ENCODE measurements at places on chromosomes 2 and 18.

DNA sequence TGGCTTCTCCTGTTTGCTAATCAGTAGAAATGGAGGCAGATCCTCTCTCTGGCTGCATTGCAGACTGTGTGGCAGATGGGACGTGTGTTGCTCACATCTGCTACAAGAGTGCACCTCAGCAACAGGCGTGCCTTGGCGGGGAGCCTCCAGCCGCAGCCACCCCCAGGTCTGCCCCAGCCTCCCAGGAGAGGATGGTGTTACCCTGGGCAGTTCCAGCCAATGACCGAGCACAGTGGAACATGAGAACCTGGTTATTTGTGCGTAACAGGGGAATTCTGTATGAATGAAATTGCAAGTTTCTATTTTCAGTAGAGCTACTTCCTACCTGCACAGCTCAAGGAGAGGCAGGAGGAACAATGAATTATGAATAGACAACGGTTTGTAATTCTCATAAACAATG, 130.6 kb upstream of the CBLN2 start:
- peak; percentile 18 for DNase-seq

- DNase-seq: no peak
Measured at GRCh38 chr2:167908786-167909185, 338.6 kb downstream of the STK39 start.

GRCh38 chr18:55920063-55920462, 332.1 kb upstream of the TCF4 start:
- no peak for DNase-seq

- no peak for DNase-seq
Measured at GRCh38 chr2:191150600-191151330, at the start of gene STAT4. Gene STAT4 (minus strand): TSS chr2:191150994. CDS start chr2:191148203, 2,791 bp downstream.

DNA sequence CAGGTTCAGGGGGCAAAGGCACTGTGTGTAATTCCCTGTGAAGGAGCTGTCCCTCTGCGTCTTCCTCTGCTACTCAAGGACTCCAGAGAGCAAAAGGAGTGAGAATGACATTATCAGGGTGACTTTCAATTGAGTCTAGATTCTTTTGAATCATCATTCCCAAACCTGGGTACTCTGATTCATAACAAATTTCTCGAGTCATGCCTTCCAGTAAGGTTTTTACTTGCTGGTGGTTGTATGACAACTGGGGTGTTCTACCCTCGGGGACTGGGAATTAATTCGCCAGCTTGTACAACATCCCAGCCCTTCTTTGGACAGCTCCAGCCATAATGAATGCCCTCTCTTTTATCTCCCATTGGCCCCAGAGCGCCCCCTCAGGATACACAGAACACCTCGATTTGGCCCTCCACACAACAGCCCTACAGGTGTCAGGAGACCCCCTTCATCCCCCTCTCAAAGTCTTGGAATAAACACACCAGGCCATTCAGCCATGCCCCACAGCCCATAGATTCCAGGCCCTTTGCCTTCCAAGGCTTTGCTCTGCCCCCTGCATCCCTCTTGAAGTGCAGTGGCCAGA, 254.5 kb downstream of the KLHL29 start:
- no peak for DNase-seq

- no peak for DNase-seq
Measured at GRCh38 chr2:237482485-237482884, 4.6 kb upstream of the MLPH start.

- DNase-seq: no peak
Measured at GRCh38 chr2:159584796-159585195, 31.6 kb downstream of the BAZ2B start.

- DNase-seq: no peak
Measured at GRCh38 chr2:130977461-130978050, 115.7 kb downstream of the FAM168B start.

DNA sequence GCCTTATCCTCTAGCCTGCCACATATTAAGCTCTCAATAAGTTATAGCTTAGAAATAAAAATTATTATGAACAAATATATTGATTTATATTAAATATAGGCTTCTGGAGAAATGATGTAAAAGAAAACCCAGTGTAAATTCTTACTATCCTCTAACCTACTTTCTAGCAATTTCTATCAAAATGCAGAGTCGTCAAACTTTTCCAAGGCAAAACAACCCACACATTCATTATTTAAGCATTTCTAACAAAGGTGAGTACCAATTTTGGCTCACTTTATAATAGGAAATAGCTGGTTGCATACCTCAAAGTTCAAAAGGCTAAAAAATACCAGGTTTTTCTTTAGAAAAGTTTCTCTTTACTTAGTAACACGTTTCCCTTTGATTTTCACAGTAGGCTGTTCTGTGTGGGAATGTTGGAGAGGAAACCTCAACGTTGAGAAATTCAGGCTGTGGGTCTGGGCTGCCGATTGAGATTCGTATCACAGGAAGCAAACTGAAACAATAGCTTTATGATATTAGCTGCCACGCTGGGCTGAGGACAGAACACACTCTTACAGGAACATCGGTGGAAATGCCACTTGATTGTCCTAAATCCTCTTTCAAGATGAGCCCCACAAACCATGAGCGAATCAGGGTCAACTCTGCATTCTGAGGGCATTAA, 53.0 kb downstream of the EPAS1 start:
- DNase-seq: no peak

GRCh38 chr2:205775097-205775877, 93.0 kb downstream of the NRP2 start:
- no peak for DNase-seq

DNA sequence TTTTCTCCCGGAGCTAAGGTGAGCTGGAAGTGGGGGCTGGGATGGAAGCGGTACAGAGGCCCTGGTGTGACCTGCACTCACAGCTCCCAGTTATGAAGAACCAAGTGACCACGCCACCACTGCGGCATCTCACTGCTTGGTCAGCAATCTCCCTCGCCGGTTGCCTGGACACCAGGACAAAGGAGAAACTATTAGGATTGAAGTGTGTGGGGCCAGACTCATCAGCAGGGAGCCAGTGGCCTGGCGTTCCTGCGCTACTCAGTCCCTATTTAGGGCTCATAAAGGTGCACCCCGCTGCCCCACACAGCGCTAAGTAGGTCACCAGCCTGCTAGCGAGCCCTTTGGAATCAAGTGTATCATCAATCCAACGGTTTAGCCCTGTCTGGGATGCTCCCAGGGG, 82.9 kb downstream of the ZCCHC2 start:
- DNase-seq: no peak

- DNase-seq: no peak
Measured at GRCh38 chr2:161045726-161046125, 114.5 kb upstream of the TANK start.

DNA sequence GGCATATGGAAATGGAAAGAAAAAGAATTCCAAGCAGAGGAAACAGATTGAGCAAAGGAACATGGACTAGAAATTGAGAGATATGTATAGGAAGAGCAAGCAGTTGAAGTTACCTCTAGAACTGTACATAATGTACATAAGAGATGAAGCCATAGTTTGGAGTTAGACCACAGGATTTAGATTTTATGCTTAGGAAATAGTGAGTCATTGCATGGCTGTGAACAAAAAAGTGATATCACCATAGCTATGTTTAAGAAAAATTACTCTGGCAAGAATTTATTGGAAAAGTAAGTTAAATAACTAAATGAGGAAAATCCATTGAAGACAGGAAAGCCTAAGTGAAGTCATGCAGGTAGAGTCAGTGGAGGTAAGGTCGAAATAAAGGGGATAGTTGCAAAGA, 99.4 kb upstream of the GALNT5 start:
- DNase-seq: no peak

DNA sequence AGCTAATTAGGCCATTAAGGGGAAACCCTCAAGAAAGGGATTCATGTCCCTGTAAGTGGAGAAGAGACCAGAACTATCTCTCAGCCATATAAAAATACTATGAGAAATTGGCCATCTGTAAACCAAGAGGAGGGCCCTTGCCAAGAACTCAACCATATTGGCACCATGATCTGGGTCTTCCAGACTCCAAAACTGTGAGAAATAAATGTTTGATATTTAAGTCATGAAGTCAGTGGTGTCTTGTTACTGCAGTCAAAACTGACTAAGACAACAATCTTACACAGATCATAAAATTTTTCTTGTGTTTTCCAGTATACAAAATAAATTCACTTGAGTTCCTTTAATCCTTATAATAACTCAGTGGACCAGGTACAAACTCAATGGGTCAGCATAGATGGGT, 589.8 kb upstream of the CDH2 start:
- DNase-seq: no peak

- DNase-seq: no peak
Measured at GRCh38 chr2:96933305-96934181, 52.8 kb downstream of the FAM178B start.

DNA sequence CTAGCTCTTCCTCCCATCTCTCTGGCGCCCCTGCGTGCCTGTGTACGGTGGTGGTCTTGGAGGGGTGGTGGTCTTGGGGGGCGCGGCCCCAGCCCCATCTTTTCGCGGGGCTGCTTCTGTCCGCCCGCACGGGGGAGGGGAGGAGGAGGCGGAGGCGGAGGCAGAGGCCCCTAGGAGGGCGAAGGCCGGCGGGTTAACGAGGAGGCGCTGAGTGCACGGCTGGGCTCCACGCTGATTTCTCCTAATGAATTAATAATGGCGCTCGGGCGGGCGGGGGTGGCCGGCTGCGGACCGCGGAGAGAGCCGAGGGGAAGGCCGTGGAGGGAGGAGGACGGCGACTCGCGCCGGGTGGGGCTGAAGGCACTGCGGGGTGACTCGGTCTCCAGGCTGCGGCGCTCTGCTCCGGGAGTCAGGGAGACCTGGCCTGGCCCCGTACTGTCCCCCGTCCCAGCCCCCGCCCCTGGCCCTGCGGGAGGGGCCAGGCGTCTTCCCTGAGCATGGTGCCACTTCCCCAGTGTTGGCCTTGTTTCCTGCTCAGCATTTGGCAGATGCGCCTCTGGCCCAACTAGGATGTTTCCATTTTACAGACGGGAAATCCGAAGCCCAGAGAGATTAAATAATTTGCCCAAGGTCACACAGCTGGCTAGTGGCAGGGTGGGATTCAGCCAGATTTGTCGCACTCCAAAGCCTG, 6.0 kb downstream of the GAREM2 start:
- no peak for DNase-seq

DNA sequence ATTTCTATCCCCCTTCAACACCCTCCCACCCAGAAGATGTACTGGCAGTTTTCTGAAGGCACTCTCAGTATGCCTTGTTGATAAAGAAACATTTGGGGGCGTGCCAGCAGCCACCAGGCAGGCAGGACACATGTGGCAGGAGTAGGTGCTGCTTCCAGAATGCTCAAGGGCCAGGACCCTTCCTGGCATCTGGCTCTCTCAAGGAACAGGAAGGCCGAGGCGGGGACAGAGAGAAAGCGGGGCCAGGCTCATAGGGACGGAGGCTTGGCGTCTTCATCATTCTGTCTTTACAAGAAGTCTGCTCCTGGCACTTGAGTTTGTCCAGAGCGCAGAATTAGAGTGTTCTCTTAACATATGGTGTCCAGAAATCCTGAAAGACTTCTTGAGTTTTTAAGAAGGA, 121.6 kb downstream of the FAM210A start:
- no peak for DNase-seq

- no peak for DNase-seq
Measured at GRCh38 chr18:4549164-4549872, 94.2 kb upstream of the DLGAP1 start.

DNA sequence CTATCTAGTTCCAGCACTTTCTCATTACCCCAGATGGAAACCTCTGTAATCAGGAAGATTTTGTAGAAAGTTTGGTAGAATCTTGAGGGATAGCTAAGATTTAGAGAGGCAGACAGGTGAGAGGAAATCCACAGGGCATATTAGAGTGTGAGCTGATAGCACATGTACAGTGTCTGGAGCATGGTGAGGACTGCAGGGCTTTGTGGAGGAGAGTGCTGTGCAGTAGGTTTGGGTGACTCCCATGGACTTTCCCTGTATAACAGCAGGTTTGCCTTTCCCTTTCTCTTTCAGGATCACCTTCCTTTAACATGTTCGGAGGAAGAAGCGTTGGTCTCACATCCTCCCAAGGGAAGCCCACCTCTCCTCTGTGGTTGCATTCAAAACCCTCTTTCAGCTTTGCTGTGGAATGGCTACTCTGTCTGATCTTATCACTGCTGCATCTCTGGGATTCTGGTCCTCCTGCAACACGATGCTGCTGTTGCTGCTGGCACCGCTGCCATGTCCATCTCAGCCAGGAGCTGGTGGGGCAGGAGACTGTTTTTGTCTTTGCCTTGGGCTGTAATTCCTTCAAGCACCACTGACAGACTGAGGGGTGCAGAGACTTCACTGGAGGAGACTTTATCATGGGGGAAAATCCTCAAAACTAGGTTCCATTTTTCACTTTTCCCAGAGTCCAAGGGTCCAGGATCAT, 7.8 kb upstream of the KIF5C start:
- DNase-seq: no peak

DNA sequence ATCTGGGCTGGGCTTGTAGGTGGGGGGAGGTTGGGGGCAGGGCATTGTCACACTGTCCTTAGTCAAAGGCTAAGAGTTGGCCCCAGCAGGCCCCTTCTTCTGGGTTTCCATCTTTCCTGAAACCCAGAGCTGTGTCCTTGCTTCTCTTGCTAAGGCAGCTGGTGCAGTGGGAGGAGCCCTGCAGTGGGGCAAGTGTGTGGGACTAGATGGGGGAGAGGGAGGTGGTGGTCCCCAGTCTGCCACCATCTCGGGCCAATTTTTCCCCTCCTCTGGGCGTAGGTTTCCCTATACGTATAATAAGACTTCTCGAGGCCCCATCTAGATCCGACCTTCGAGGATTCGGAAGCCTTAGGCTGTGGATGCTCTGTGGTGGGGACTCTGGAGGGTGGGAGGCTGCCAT, 3.5 kb downstream of the KCNF1 start:
- no peak for DNase-seq
